Neural crest cell (in vitro differentiated cells): ENCODE measurements at places on chromosomes 7 and 10. TPM values are rescaled to one million over a fixed set of nuclear protein-coding genes. Genes with fewer than 3 reads are reported as not detected.

DNA sequence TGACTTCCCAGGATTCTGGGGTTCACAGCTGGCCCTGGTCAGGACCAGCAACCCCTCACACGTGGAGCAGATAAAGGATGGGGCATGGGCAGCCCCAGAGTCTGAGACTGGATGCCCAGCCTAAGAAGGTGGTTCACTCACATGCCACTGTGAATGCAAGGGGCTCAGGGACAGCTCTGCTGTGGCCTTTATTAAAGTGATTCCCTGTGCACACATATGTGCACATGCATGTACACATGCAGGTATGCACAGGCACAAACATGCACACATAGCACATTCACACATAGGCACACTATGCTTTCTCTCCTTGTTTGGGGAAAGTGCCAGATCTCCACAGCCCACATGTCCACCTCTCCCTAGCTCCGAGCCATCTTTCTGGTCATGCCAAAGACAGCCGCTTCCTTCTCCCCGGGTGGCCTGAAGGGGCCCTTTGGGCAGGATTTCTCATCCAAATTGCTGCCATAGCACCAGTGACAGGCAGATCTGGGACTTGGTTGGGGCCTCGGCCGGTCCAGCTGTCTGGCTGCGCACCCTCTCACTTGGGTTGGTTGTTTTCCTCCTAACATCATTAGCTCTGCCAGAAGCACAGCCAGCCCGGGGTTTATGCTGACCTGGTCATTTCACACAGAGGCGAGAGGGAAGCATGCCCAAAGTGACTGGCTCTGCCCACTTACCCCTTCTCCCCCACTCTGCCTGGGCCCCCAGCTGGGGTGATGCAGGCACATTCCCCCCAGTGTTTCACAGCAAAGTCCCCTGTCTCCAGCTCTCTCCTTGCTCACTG, 1.4 kb downstream of the GCK start:
- peaks cover 21% of the 10 kb centered on the region for H3K27me3 ChIP-seq
- H3K4me3 ChIP-seq: no peak overlapping the region
- DNase-seq: no peak
- H3K36me3 ChIP-seq: no peaks in the 10 kb centered on the region
- H3K27ac ChIP-seq: no peak overlapping the region

The OR13A1 gene
- 0.09 TPM in 1 of 2 replicates, not detected in the other for total RNA-seq

The AEBP1 gene
- 70.5 and 72.6 TPM in 2 replicates for total RNA-seq

The SLC26A5 gene
- total RNA-seq: not detected in 2 replicates

The SPDYE8 gene
- not detected in 2 replicates for total RNA-seq

GRCh38 chr7:156435486-156436231, 204.9 kb upstream of the RNF32 start:
- no peak overlapping the region for H3K4me3 ChIP-seq
- H3K36me3 ChIP-seq: no peaks in the 10 kb centered on the region
- no peak for DNase-seq
- H3K4me1 ChIP-seq: no peaks in the 10 kb centered on the region
- H3K27ac ChIP-seq: no peak overlapping the region
- H3K27me3 ChIP-seq: peaks cover 16% of the 10 kb centered on the region

The CRHR2 gene
- total RNA-seq: 0.18 TPM in 1 of 2 replicates, not detected in the other

- H3K4me1 ChIP-seq: no peaks in the 10 kb centered on the region
- no peak for DNase-seq
- peaks cover 20% of the 10 kb centered on the region for H3K27me3 ChIP-seq
- H3K4me3 ChIP-seq: no peak overlapping the region
- no peak overlapping the region for H3K27ac ChIP-seq
Measured at GRCh38 chr10:8225187-8225586, 170.7 kb downstream of the GATA3 start.

GRCh38 chr7:158772916-158773315, 56.4 kb downstream of the ESYT2 start:
- peaks cover 2% of the 10 kb centered on the region for H3K36me3 ChIP-seq
- H3K27ac ChIP-seq: no peak overlapping the region
- DNase-seq: no peak
- H3K4me1 ChIP-seq: no peaks in the 10 kb centered on the region
- no peaks in the 10 kb centered on the region for H3K27me3 ChIP-seq
- H3K4me3 ChIP-seq: no peak overlapping the region

The CFAP46 gene
- 3.7 and 4.4 TPM in 2 replicates for total RNA-seq

DNA sequence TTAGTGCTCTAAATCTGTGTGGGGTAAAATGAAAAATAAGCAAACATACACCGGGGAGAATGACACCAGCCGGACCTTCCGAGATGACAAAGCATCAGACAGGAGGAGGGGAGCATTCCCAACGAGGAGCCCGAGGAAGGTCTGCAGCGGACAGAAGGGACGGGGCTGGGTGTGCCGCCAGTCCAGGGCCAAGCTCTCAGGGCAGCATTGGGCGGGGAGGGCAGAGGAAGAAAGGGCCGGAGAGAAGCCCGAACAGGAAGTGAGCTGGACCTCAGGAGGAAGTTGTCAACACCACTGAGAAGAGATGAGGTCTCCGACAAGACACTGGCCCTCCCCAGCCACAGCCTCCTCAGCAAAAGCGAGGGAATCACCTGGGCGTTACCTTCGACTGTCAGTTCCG, 182.6 kb upstream of the RNF32 start:
- H3K27ac ChIP-seq: no peak overlapping the region
- H3K4me3 ChIP-seq: no peak overlapping the region
- H3K36me3 ChIP-seq: no peaks in the 10 kb centered on the region
- H3K4me1 ChIP-seq: peaks cover 5% of the 10 kb centered on the region
- DNase-seq: no peak

- H3K36me3 ChIP-seq: no peaks in the 10 kb centered on the region
- no peaks in the 10 kb centered on the region for H3K27me3 ChIP-seq
- H3K4me3 ChIP-seq: no peak overlapping the region
- no peak for DNase-seq
- no peak overlapping the region for H3K27ac ChIP-seq
Measured at GRCh38 chr10:32065856-32066255, 9.6 kb upstream of the KIF5B start.

The LRRC17 gene
- 34.9 and 35.8 TPM in 2 replicates for total RNA-seq

GRCh38 chr10:49643241-49644034, 29.6 kb downstream of the CHAT start:
- DNase-seq: no peak
- no peak overlapping the region for H3K27ac ChIP-seq
- H3K4me3 ChIP-seq: no peak overlapping the region
- H3K36me3 ChIP-seq: no peaks in the 10 kb centered on the region

DNA sequence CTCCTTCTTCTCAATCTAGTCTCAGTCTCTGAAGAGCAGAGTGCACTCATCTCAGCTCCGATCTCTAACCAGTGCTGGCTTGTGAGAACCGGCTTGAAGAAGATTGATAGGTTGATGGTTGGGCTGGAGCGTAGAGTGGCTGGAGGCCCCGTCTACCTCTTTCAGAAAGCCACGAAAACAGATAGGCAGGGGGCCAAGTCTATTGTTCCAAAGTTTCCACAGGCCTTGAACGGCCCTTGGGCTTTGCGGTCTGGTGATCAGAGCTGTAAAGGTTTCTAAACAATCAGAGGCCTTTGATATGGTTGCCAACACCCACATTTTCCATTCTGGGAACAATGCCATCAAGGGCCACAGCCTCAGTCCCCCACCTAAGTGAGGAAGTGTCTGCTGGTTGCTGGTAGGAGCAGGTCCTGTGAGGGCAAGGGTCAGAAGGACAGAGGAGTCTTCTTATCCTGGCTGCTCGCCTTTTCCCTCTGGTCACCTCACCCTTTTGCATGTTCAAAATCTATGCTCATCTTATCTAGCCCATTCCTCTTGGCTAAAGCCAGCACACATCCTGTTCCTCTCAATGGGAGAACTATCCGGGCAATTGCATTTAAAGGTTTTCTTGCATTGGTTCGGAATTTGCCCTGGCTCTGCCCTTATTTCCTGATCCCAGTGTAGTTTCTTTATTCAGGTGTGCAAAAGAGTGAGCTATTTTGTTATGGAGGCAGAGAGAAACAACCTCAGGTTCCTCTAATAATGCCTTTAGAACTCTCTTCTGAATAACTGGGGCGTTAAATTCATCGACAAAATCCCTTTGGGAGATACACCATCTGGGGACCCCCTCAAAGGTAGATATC, 70.3 kb upstream of the KMT2E start:
- no peaks in the 10 kb centered on the region for H3K27me3 ChIP-seq
- DNase-seq: no peak
- H3K4me1 ChIP-seq: peaks cover 43% of the 10 kb centered on the region
- peak overlapping the region; percentile 93 for H3K27ac ChIP-seq
- H3K36me3 ChIP-seq: peaks cover 2% of the 10 kb centered on the region
- H3K4me3 ChIP-seq: peak overlapping the region; percentile 55

- H3K4me1 ChIP-seq: no peaks in the 10 kb centered on the region
- H3K4me3 ChIP-seq: no peak overlapping the region
- DNase-seq: no peak
- H3K27ac ChIP-seq: no peak overlapping the region
Measured at GRCh38 chr7:52261057-52261456, 774.4 kb upstream of the POM121L12 start.

DNA sequence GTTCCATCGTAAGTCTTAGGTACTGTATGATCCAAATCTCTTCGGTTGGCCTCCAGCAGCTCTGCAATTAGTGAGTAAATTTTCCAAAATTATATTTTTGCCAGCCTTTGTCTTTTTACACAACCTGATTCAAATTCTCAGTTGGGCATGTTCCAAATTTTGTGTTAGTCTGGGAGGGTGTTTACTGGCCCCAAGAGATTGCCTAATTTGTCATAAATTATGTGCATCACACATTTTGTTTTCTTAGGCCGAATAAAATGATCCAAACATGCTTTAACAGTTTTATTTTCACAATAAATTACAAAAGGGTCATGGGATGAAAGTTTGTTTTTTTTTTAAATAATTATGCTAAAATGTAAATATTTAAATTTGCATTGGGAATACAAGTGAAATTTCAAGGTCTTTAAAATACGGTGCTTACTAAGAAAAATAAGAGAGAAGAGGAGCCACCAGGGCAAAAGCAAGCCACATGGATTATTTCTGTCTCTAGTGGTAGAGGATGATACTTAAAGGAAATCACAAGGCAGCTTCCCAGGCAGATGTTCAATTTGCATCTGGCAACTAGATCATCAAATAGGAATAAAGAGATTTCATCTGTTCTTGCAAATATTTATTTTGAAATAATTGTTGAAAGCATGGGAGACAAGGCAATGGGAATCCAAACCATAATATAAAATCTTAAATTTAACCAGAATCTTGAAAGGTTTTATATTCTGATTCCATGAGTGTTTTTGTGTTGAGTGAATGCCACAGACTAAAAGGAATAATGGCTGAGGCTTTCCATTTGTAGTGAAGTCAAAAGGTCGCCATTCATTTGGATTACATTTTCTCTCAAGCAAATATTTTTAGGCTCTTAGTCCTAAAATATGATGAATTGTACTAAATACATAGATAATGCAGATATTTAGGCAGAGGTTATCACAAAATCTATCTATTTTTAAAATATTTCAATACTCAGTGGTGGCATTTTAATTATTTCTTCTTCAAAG, 111.1 kb downstream of the MDFIC start:
- no peak overlapping the region for H3K27ac ChIP-seq
- H3K4me3 ChIP-seq: no peak overlapping the region

- H3K27me3 ChIP-seq: no peaks in the 10 kb centered on the region
- no peak for DNase-seq
- peaks cover 59% of the 10 kb centered on the region for H3K4me1 ChIP-seq
- H3K27ac ChIP-seq: peak overlapping the region; percentile 48
- H3K36me3 ChIP-seq: no peaks in the 10 kb centered on the region
Measured at GRCh38 chr10:32943854-32944661, 14.0 kb downstream of the ITGB1 start.

The MCM10 gene
- total RNA-seq: 76.3 and 80.6 TPM in 2 replicates

- no peak overlapping the region for H3K27ac ChIP-seq
- H3K4me3 ChIP-seq: no peak overlapping the region
- peaks cover 12% of the 10 kb centered on the region for H3K4me1 ChIP-seq
- H3K36me3 ChIP-seq: no peaks in the 10 kb centered on the region
- no peak for DNase-seq
- no peaks in the 10 kb centered on the region for H3K27me3 ChIP-seq
Measured at GRCh38 chr7:73395538-73396503, 37.8 kb upstream of the FZD9 start.

GRCh38 chr10:4494551-4494950, 331.5 kb upstream of the AKR1E2 start:
- no peak for DNase-seq
- no peak overlapping the region for H3K4me3 ChIP-seq
- no peaks in the 10 kb centered on the region for H3K36me3 ChIP-seq
- H3K27me3 ChIP-seq: no peaks in the 10 kb centered on the region
- H3K4me1 ChIP-seq: no peaks in the 10 kb centered on the region
- no peak overlapping the region for H3K27ac ChIP-seq

The CDHR1 gene
- 19.8 and 23.0 TPM in 2 replicates for total RNA-seq

The GET4 gene
- total RNA-seq: 50.4 and 55.2 TPM in 2 replicates
